ENCODE measurements at places on chromosomes 4 and X. TPM values are rescaled to one million over a fixed set of nuclear protein-coding genes. Genes with fewer than 3 reads are reported as not detected.

UGT2B17 gene
- total RNA-seq: not detected

DCAF4L1 gene
- total RNA-seq: 0.20 TPM

GRCh38 chrX:95974890-95975289, 709.8 kb upstream of the DIAPH2 start:
- H3K4me3 ChIP-seq: no peak overlapping the region
- DNase-seq: no peak
- H3K36me3 ChIP-seq: no peaks in the 10 kb centered on the region
- no peaks in the 10 kb centered on the region for H3K27me3 ChIP-seq
- H3K4me1 ChIP-seq: no peaks in the 10 kb centered on the region

GRCh38 chr4:106569146-106570031, 200.8 kb upstream of the GIMD1 start:
- no peaks in the 10 kb centered on the region for H3K36me3 ChIP-seq
- no peak for DNase-seq
- no peaks in the 10 kb centered on the region for H3K4me1 ChIP-seq
- H3K27me3 ChIP-seq: no peaks in the 10 kb centered on the region
- no peak overlapping the region for H3K27ac ChIP-seq

- H3K27ac ChIP-seq: no peak overlapping the region
- DNase-seq: no peak
- no peaks in the 10 kb centered on the region for H3K36me3 ChIP-seq
- no peaks in the 10 kb centered on the region for H3K4me1 ChIP-seq
Observed at GRCh38 chrX:124530803-124531202, 184.4 kb downstream of the SH2D1A start.

- no peak for DNase-seq
- no peaks in the 10 kb centered on the region for H3K36me3 ChIP-seq
- no peaks in the 10 kb centered on the region for H3K4me1 ChIP-seq
- peaks cover 3% of the 10 kb centered on the region for H3K27me3 ChIP-seq
Observed at GRCh38 chr4:8582941-8583654, 2.9 kb downstream of the GPR78 start.

DNA sequence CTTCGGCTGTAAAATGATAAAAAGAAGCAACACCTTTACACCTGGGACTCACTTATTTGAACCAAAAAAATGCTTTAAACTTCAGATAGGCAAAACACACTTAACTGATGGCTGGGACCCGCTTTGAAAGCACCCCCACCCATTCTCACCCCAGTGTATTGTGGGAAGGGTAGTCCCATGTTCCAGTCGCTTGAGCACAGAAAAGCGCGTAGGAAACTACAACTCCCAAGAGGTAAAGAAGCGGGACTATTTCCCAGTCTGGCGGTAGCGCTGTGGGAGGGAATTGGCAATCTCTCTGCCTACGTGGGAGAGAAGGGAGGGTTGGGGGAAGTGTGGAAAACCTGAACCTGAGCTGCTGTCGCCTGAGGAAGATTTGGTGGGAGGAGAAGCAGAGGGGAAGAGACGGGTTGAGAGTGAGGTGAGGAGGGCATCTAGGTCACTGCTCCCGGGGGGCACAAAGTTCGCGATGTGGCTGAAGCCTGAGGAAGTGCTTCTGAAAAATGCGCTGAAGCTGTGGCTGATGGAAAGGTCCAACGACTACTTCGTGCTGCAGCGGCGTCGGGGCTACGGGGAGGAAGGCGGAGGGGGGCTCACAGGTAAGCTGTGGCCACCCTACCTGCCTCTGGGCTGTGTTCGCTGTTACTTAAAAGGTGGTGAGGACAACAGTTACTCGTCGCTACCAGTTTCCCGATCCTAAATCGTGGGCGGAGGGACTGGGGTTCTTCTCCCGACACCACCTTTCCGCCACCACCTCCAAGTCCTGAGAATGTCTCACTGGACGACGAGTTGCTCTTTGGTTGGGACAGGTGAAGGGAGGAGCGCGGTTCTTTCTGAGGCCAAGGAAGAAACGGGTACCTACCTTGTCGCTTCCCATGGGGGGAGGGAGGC, at the start of gene TBC1D8B:
TSS of gene TBC1D8B (plus strand) at position 286 of the 888 bp plus-strand sequence. CDS start at position 467, 181 bp downstream.
- no peaks in the 10 kb centered on the region for H3K36me3 ChIP-seq
- peak; percentile 0 for DNase-seq
- H3K4me1 ChIP-seq: peaks cover 13% of the 10 kb centered on the region
- no peak within 1 kb of the TSS for H3K27ac ChIP-seq
- peaks cover 32% of the 10 kb centered on the region for H3K27me3 ChIP-seq

- H3K36me3 ChIP-seq: no peaks in the 10 kb centered on the region
- H3K4me1 ChIP-seq: no peaks in the 10 kb centered on the region
- DNase-seq: no peak
- no peak overlapping the region for H3K27ac ChIP-seq
- no peak overlapping the region for H3K4me3 ChIP-seq
- no peaks in the 10 kb centered on the region for H3K27me3 ChIP-seq
Observed at GRCh38 chr4:153877898-153878297, 89.0 kb upstream of the SFRP2 start.

- no peak overlapping the region for H3K27ac ChIP-seq
- no peaks in the 10 kb centered on the region for H3K4me1 ChIP-seq
- H3K27me3 ChIP-seq: peaks cover 6% of the 10 kb centered on the region
- no peaks in the 10 kb centered on the region for H3K36me3 ChIP-seq
Observed at GRCh38 chrX:45497290-45497689, 296.6 kb upstream of the DIPK2B start.

- no peak overlapping the region for H3K4me3 ChIP-seq
- H3K27me3 ChIP-seq: peaks cover 3% of the 10 kb centered on the region
- H3K36me3 ChIP-seq: no peaks in the 10 kb centered on the region
- H3K4me1 ChIP-seq: no peaks in the 10 kb centered on the region
Observed at GRCh38 chr4:24321131-24321530, 263.2 kb downstream of the DHX15 start.

GRCh38 chr4:122845066-122845465, 18.4 kb downstream of the FGF2 start:
- H3K27me3 ChIP-seq: peaks cover 7% of the 10 kb centered on the region

DNA sequence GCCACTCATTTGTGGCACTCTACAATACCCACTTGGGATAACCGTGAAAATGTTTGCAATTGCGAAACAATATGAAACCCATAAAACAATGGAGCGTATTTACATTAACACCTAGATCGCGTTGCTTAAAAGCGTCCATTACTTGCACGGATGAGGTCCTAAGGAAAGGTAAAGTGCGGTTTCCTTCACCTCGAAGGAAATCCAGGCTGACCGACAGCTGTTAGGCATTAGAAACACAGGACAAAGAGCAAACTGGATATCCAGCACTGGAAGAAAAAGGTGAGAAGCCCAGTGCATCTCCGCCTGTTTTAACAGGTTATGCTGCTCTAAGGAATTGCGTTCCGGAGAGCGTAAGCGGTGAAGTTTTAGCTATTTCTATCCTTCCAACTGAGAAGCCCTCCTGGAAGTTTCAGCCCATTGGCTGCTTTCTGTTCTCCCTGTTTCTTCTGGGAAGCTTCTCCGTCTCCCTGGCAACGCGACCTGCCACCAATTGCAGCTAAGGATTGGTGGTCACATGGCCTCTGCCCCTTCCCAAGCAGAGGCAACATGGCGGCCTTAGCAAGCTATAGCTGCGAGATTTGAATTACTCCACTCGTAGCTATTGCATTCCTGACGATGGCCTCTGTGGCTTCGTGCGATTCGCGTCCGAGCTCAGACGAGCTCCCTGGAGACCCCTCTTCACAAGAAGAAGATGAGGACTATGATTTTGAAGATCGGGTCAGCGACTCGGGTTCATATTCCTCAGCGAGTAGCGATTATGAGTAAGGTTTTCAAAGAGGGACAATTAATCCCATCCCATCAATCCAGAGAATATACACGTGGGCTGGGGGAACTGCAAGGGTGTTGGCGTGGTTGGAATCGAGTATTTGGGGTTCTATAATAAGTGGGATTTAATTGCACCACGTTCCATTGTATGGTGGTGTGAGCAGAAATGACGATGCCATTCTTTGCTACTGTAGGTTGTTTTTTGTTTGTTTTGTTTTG, at the start of gene INTU:
TSS of gene INTU (plus strand) at position 538 of the 984 bp plus-strand sequence. CDS start at position 616, 78 bp downstream.
- peak; percentile 16 for DNase-seq
- H3K36me3 ChIP-seq: no peaks in the 10 kb centered on the region
- H3K4me1 ChIP-seq: peaks cover 12% of the 10 kb centered on the region
- H3K4me3 ChIP-seq: peak within 1 kb of the TSS; percentile 83
